ENCODE measurements at places on chromosomes 2 and 18. TPM values are rescaled to one million over a fixed set of nuclear protein-coding genes. Genes with fewer than 3 reads are reported as not detected.

DNA sequence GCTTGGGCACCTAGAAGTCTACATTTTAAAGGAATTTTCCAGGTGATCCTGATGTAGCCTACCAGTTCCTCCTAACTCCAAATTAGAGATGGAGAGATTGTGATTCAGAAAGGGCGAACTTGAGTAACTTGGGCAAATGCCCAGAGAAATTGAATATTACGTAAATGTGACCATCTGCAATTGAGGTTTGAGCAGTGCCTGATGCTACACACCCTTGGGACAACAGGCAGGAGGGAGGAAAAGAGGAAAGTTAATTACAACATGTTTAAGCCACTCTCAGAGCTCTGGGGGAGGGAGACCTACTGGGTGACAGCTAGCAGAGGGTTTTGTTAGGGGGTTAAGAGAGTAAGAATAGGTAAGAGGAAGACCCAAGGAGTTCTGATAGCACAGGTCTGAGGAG lies 208.9 kb downstream of the LPIN1 start:
- DNase-seq = no peak

DNA sequence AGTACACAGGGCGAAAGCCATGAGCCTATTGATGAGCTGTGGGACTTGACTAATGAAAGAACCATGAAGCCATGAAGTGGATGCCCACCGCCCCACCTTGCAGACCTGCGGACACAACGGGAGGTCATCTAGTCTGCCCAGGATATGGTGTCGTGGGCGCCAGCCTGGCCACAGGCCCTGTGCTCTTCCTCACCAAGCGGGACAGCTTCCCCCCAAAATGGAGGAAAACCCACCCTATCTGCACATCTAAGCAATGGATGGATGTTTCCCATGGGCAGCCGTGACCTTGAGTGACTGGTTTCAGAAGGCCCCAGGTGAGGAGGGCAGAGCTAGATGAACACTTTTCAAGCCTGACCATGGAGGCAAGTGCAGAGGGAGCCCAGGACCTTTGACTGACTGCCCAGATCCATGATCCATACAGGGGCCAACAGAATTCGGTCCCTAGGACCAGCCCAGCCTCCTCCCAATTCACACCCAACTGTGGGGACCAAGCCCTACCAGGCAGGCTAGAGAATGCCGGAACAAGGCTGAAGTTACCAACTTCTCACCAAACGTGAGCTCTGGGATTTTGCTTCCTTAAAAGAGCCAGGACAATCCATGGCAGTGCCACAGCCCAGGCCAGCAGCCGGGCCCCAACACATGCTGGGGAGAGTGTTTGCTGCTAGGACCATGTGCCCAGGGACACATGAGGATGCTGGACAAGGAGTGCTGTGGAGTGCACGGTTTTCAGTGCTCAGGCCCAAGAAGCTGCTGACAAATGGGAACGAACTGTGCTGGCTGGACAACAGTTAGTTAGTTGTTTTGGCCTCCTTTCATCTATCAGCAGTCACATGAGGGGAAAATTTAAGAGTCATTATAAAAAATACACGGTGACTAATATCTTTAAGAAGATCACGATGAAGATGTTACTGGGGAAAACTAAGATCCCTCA lies 249.4 kb downstream of the HDAC4 start:
- DNase-seq = no peak

DNA sequence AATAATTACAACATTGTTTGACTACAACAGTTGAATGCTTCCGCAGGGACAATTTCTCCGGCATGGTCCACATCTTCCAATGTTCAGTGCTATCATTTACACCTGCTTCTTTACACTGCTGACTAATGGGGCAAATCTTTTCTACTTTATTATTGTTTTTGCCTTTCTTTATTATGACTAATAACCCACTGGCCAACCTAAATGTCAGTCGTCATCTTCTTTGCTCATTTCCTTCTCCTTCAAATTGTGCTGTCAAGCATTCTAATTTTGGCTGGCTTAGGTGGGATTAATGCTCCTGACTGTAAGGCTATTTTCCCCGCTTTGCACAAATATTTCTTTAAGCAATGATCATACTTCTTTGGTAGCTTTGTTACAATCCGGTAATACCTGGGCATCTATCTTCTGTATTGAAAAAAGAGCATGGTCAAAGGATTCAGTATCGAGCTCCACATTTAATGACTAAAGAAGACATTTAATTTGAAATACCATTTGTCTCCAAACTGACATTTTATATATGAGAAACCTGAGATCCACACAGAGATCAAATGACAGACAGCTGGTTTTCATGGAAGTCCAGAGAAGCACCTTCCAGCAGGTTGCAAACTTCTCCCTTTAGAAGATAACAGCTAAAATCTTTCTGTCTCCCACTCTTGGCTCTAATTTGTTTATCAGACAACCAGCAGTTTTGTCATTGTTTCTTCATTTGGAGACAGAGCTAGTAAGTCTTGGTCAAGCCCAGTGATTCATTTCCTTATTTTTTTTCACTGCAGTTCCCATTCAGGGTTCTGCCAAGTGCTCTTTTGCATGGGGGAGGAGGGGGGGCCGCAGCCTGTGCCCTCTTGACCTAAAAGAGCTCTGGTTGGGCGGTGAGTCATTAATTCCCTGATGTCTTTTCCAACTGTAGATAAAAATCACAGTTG lies 132.9 kb downstream of the SOCS6 start:
- no peak for DNase-seq

GRCh38 chr2:162072181-162072702 lies 1.8 kb downstream of the DPP4 start:
- no peak for DNase-seq

DNA sequence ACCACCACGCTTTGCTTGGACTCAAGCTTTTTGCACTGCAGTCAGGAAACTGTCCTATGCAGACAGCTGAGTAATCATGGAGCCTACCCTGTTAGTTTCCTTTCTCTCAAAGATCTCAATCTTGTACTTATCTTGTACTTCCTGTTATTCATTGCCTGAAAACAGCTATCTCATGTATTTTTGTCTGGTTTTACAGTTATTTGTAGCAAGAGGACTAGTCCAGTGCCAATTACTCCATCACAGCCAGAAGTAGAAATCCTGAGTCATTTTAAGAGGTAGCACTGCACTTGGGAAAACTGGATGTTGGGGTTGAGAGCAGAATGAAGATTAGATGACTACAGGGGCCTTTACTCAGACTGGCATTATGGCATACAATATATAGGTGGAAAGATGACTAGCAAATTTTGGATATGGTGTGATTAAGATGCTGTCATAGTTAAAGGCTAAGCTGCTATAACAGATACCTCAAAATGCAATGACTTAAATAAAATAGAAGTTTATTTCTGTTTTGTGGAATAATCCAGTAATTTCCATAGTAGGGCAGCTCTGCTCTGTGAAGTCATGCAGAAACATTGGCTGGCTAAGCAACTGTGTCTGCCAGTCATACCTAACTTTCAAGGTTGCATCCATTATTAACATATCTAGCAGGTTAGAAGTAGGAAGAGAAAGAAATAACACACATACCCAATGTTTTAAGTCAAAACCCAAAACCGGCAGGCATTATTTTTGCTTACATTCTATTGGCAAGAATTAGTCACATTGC lies 21.1 kb upstream of the CHMP3 start:
- no peak for DNase-seq

DNA sequence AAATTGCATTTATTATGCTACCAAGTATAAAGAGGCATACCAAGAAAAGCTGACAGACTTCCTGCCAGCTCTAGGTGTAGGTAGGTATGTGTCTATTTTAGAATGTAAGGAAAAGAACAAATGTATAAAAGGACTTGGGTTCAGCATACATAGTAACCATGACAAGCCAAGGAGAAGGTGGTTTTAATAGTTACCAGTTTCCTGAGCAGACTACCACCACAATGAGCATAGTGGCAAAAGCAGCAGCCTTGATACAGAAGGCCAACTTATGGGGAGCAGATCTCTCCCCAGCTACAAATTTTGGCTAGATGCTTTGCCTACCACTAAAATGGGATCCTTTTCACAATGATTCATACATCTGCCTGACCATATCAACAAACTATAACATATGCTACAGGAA lies 34.5 kb downstream of the METTL8 start:
- DNase-seq = no peak

DNA sequence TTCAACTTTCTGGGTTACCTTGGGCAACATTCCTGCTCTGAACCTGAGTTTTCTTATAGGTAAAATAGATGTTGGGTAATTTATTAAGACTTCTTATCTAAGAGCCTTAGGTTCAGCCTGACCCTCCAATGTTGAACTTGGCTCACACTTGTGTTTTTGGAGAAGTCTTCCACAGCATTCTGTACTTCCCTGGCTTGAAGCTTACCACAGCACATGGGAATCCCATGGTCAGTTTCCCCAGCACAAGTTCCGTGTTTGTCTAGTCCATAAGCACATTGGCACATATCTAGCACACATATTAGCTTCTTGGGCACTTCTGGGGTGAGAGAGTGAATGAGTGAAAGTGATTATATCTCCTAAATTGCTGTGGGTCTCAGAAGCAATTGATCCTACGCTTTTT lies 782.5 kb upstream of the HS6ST1 start:
- DNase-seq = no peak

- DNase-seq = no peak
Measured at GRCh38 chr2:73172963-73173362, 29.4 kb upstream of the NOTO start.

DNA sequence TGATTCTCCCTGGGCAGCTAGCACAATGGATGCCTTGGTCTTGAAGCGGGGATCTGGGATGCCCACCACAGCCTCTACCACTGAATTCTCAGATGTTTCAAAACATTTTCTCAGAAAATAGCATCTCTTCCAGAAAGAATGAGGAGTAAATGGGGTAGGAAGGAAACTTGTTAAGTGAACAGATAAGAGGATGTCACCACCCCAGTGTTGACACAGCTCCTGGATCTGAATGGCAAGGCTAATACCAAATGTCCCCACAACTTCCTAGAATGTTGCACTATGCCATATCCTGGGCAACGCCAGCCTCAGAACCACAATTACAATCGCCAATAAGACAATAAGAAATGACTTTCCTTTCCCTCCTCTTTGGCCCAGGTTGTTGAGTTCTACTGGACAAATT lies 177.2 kb downstream of the BCL11A start:
- no peak for DNase-seq

GRCh38 chr2:240362826-240363745 lies 72.4 kb upstream of the GPC1 start:
- DNase-seq = no peak

The TUBA3E gene
- not detected for total RNA-seq

- DNase-seq = no peak
Measured at GRCh38 chr2:199468561-199469513, 11.1 kb upstream of the SATB2 start.

GRCh38 chr2:47152803-47153202 lies 2.3 kb downstream of the STPG4 start:
- DNase-seq = no peak

The MC5R gene
- total RNA-seq = not detected

- no peak for DNase-seq
Measured at GRCh38 chr2:174335988-174336500, 1.3 kb downstream of the SP9 start.

Measured in activated T-helper 2 cell treated with anti-CD3 and anti-CD28 coated beads, Interferon-gamma antibody, Interleukin-2, Interleukin-4, amounts not matched to agents 10 μg/mL and 5 μg/mL and 100 μg/mL, durations not matched to agents 14 hours and 24 hours and 36 hours (primary cell).